ENCODE measurements at places on chromosomes 11 and 22.

GRCh38 chr22:36580846-36581245, 51.9 kb upstream of the EIF3D start:
- no peak for DNase-seq

DNA sequence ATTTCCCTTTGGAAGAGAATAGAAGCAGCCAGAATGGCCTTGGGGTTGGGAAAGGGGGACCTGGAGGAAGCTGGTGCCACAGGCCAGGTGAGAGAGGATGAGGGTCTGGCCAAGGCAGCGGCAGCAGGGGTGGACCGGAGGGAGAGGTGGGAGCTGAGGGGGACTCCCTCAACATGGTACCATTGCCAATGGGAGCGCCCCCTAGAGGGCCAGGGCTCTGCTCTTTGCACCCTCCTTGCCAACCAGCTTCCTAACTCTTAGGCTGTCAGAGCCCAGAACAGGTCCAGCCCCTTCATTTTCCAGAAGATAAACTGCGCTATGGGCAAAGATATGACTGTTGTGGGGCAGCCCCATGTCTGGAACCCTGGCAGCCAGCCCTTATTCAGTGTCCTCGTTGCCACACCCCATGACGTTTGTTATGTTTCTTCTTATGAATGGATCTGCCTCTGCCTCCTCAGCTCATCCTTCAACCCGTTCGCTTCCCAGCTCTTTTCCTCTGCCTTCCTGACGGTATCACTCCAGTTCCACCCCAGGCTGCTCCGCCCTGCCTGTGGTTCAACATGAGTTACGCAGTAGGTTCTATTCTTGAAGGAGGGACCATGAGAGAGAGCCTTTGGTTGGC, 185.2 kb downstream of the GRIK4 start:
- DNase-seq = no peak

- DNase-seq = no peak
Measured at GRCh38 chr11:132114743-132115142, 744.3 kb downstream of the NTM start.

DNA sequence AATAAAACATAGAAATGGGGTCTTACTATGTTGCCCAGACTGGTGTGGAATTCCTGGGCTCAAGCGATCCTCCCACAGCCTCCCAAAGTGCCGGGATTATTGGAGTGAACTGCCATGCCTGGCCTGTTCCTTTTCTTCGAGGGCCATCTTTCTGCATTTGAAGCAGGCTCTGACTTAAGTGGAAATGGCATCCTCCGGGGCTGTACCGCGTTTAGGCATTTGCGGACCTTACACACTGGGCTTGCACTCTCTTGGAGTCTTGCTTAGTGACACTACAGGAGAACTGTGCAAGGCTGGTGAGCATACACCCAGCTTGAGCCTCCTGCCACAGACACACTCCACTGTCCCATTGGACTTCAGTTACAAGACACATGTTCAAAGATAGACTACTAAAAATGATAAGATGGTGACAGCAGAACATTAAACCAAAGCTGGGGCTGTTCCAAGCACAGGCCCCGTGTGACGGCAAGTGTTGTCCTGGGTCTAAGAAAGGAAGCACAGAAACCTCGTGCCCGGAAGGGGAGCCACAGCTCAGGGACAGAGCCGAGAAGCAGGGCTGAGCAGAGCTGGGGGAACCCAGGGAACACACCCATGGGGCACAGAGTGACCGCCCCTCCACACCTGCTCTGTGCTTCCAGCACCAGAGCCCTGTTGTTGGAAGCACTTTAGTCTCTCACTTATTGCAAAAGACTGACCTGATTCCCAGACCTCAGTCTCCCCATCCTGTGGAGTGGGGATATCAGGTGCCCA, 59.0 kb upstream of the SHANK2 start:
- DNase-seq = no peak

GRCh38 chr11:3859373-3859881, 4.0 kb downstream of the STIM1 start:
- no peak for DNase-seq

GRCh38 chr22:31474743-31475142, 14.9 kb downstream of the EIF4ENIF1 start:
- peak; percentile 55 for DNase-seq

DNA sequence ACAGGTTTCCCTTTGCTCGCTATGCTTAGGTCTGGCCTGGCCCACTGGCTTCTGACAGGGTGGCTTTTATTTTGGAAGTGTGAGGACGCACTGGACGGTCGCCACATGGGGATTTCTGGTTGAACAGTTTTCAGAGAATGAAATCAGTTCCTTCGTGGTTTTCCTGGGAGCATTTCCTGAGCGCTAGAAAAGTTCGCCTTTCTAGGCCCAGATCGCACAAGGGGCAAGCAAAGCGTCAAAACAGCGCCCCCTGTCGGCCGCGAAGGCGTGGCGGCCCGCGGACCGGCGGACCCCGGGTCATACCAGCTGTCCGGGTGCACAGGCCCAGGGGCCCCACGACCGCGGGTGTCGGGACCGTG, 12.7 kb upstream of the CYP2R1 start:
- DNase-seq = peak; percentile 17

GRCh38 chr22:35183917-35184316, 73.4 kb upstream of the HMGXB4 start:
- DNase-seq = no peak

DNA sequence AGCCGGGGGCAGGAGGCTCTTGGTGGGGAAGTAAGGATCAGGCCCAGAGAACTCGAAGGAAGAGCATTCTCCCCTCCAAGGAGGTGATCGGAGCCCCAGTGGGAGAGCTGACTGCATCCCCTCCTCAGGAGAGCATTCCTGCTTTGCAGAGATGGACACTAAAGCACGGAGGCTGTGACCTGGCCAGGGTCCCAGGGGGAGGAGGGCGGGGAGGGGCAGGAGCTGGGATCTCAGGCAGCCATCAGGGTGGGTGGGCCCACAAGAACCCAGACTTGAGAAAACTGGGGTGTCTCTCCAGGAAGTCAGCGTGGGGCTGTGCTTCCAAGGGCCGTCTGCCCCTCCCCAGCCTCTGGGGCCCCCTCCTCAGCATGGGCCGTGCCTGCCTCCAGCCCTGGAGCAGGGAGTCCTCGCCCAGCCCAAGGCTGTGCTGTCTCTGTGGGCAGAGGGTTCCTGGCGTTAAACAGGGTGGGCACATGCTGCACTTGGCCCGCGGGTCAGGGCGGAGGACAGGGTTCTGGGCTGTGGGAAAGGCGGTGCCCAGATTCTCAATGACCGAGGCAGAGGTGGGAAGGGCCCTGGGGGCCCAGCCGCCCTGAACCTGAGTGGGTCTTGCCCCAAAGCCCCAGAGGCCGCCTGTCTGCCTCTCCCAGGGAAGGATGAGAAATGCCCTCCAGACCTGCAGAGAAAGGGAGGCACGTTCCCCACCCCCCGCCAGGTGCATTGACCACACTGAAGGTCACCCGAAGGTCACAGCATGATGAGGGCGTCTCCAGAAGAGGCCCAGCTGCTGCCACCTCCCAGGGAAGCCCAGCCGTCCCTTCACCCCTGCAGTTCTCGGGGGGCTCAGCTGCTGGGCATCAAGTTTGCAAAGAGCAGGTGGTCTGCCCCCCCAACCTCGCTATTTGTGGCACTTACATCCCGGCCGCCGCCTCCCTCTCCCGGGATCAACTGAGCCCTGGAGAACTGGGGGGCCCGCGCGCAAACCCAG, 643 bp downstream of the CEND1 start:
- no peak for DNase-seq

GRCh38 chr22:48939441-48940265, 888.0 kb downstream of the BRD1 start:
- no peak for DNase-seq

GRCh38 chr11:33825854-33826560, 51.7 kb upstream of the FBXO3 start:
- DNase-seq = no peak

DNA sequence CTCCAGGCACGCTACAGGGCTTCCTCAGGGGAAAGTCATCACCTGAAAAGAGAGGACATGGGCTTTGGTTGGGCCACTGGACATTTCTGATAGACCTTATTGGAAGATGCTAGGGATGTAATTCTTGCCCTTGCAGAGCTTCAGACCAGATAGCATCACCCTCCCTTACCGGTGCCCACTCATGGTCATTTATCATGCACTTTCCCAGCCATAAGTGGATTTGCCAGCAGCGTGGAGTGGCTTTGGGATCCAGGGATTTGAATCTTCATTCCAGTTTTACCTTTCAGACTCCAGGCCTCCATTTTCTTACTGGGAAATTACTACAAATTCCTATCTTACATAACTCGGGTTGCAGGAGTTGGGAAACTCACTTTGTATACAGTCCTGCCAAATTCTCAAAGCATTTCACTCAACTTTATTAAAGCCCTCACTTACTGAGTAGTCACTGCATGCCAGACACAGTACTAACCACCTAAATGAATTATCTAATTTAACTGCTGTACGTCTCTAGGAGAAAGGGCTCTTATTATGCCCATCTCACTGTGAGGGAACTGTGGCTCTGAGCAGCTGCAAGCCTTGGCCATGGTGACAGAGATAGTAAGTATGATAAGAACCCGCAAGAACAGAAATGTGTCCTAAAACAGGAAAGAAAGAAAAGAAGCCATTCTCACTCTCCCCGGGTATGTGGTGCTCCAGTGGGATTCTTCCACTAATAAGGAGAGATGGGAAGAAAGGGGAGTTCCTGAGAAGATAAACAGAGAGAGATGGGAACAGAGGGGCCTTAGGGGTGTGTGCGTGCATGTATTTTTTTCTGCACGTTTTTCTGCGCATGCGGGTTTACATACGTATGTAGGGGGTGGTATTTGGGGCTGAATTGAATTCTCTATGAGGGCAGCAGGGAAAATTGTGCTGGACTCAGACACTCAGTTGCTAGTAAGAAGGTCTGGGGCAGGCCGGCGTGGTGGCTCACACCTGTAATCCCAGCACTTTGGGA, 9.7 kb downstream of the CHRM1 start:
- no peak for DNase-seq

DNA sequence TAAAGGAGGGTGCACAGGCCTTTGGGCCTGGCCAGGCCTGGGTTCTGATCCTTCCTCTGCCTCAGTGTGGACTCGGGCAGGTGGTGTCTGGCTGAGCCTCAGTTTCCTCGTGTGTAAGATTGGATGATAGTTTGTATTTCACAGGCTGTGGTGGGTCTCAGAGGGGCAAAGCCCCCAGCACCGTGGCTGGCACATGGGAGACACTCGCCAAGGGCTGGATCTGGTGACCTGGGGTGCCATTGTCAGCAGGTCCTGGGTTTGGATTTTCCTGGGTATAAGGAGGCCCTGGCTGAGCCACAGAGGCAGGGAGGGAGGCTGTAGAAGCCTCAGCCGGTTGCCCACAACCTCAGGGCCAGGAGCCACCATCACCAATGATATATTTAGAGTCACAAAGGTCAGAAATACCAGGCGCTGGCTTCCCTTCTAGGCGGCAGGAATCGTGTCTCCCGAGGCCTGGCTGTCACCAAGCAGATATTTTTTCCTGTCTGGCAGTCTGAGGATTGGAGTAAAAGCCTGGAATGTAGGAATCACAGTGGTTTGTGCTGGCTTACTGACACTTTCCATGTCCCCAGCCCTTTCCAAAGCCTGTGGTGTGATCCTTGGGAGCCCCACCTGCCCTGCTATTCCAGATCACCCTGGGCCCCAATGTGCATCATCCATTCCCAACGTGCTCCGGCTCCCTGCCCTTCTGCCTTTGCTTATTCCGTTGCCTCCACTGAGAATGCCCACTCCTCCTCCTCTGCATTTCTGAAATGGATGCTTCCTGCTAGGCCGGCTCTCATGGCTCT, 15.6 kb downstream of the KCNC1 start:
- DNase-seq = no peak

DNA sequence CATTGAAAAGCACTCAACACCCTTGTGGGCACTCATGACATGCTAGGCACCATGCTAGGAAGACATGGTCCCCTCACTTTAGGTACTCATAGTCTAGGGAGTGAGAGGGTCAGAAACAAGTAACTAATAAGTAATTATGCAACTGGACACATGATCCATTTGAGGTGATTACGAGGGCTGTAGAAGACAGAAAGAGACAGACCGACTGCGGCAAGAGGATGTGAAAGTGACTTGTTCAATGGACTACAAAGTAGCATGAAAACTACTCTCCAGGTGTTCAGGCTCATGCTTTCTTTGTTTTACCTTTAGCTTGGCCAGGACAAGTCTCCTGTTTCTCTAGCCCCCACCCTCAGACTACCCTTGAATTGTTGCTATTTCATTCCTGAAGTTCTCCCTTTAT, 310.8 kb upstream of the SORL1-AS1 start:
- no peak for DNase-seq

GRCh38 chr11:124896821-124897391, 759 bp downstream of the ROBO4 start:
- no peak for DNase-seq
